ENCODE measurements at places on chromosomes 5 and 9. TPM values are rescaled to one million over a fixed set of nuclear protein-coding genes. Genes with fewer than 3 reads are reported as not detected.

- peak; percentile 7 for DNase-seq
Observed at GRCh38 chr5:13659391-13659790, 285.1 kb downstream of the DNAH5 start.

GRCh38 chr5:73617510-73618279 lies 8.3 kb upstream of the ARHGEF28 start:
- DNase-seq: peak; percentile 80

- DNase-seq: peak; percentile 46
Observed at GRCh38 chr5:59218424-59219045, 635.7 kb downstream of the RAB3C start.

- no peak for DNase-seq
Observed at GRCh38 chr9:122477346-122477745, 380 bp downstream of the OR1J1 start.

GRCh38 chr5:108769352-108769751 lies 21.7 kb downstream of the FER start:
- no peak for DNase-seq

DNA sequence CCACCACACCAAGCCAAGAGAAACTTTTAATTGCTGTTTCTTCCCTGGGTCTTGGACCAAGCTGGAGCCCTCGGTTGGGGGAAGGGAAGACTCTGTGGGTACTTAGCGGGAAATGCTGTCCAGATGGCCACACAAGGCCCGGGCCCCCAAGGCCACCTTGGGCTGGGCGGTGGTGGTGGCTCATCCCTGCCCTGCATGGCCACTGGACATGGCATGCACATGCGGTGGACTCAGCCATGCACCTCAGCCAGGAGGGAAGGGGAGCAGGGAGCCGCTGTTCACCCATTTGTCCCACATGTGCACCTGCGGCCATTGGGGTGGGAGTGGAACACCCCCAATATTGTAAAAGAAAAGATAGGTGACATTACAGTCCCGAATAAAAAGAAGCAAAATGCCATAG lies 72.4 kb downstream of the RGMB start:
- DNase-seq: no peak

- DNase-seq: no peak
Observed at GRCh38 chr9:15262581-15262980, 44.4 kb downstream of the TTC39B start.

GRCh38 chr5:107519900-107520354 lies 150.8 kb downstream of the EFNA5 start:
- DNase-seq: peak; percentile 60

DNA sequence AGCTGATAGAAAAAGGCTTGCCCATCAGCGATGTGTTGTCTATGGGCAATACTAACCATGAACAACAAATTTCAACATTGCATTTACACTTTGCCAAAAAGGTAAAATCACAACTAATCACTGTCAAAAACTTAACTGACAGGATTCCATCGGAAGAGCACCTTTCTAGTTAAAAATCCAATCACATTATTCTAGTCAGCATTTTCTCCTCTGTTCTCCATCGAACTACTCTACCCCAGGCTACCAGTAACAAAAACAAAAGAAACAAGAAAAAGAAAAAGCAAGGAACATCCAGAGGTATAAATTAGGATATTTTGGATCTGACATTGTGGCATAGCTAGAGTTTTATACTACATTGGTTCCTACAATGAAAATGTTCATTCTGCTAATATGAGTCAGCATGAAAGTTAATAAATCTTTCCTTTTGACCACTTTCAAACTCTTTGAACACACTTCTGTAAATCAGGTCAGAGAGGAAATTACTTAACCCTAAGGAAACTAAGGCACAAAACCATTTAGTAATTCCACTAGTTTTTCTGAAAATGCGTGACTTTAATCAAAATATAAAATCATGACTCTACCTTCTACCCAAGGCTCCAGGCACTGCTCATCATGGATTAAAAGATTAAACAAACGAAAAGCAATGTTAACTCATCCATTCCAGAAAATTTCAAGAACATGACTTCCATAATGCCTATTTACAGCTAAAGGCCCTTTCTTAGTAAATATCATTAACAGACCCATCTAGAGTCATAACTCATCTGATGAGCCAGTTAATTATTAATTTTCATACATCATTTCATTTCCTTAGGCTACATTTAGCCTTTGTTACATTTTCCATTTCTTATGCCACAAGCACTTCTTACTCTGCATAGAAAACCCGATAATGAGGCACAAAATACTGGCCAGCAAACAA lies 10.2 kb downstream of the GLIS3 start:
- DNase-seq: peak; percentile 18

NR5A1 gene
- total RNA-seq: not detected

OR1J2 gene
- not detected for total RNA-seq
